ENCODE measurements at places on chromosomes 16 and 17. TPM values are rescaled to one million over a fixed set of nuclear protein-coding genes. Genes with fewer than 3 reads are reported as not detected.

GRCh38 chr16:68126395-68126794 is 41.2 kb downstream of the NFATC3 start:
- DNase-seq = no peak

Gene MYL4
- not detected for total RNA-seq

- no peak for DNase-seq
These were observed 476.0 kb upstream of the ASIC2 start for GRCh38 chr17:33769066-33769465.

- no peak for DNase-seq
These were observed 10.9 kb downstream of the ANKS3 start for GRCh38 chr16:4723071-4723767.

Gene ZNF423
- total RNA-seq = 0.22 TPM

Gene DNASE1L2
- total RNA-seq = 0.52 TPM

GRCh38 chr16:12951392-12951791 is 50.0 kb downstream of the SHISA9 start:
- no peak for DNase-seq

DNA sequence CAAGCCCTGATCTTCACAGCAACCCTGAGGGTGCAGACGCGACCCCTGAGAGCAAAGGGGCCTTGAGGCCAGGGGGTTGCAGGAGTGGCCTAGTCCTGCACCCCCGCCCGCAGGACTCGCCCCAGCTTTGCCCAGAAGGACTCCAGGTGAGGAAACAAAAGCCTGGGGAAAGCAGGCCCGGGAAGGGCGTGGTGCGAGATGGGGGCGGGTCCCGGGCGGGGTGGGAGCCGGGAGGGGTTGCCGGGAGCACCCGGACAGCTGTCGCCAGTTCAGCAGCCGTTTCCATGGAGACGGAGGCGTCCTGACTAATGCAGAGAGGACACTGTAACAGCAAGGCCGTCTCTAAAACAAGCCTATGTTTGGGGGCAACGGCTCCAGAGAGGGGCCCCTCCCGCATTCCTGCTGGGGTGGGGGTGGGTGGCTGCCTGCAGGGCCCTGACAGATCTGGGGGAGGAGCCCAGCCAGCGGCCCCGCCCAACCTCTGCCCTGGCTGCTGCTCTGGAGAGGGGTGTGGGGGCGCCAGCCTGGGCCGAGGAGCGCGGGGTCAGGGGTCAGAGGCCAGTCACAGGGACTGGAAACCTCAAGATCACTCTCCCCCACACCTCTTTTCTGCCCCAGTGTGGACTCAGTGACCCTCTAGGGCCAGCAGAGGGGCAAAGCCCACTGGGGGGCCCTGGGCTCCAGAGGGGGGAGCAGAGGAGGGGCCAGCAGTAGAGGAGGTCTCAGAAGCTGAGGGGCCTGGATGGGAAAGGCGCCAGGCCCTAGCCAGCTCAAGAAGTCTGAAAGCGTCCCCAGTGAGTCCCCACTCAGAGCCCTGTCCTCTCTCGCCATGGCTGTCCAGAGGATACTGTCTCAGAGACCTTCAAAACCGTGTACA is 3.1 kb upstream of the TPPP3 start:
- DNase-seq = no peak

Gene CLDN6
- 813 TPM for total RNA-seq

Gene NGFR
- total RNA-seq = 0.29 TPM

DNA sequence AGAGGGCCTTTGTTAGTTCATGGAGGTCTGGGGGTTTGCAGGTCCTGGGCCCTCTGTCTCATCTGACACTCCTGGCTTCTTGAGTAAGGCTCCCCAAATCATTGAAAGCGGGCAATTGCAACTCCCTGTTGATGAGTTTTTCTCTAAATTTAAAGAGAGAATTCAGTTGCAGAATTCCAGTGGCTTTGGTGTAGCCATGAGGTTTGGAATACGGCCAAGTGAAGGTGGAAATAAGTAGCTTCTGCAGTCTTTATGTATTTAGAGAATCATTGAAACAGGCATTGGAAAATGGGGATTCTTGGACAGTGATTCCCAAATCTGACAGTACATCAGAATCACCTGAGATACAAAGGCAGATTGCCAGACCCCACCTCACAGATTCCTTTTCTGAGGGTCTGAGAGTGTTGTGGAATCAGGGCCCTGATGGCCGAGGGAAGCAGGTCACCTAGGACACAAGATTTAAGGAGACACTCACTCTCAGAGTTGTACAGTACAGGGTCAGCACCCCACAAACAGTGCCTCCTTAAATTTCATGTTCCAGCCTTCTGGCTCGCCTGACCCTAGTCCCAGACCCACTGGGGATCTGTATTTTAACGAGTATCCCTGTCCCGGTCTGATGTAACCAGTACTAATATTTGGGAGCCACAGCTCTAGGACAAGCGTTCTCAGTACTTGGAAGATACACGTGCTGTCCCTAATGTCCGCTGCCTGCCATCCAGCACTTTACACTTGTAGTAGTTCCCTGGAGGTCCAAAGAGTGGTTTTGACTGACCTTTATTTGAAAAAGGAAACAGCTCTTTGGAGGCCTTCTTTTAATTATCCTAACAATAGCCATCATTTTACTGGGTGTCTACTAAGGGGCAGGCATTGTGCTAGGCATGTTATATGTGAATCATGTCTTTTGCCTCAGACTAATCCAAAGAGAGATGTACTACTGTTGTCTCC is 37.8 kb downstream of the YPEL2 start:
- DNase-seq = no peak

Gene SHBG
- not detected for total RNA-seq

GRCh38 chr16:61763991-61764390 is 272.2 kb downstream of the CDH8 start:
- DNase-seq = no peak

DNA sequence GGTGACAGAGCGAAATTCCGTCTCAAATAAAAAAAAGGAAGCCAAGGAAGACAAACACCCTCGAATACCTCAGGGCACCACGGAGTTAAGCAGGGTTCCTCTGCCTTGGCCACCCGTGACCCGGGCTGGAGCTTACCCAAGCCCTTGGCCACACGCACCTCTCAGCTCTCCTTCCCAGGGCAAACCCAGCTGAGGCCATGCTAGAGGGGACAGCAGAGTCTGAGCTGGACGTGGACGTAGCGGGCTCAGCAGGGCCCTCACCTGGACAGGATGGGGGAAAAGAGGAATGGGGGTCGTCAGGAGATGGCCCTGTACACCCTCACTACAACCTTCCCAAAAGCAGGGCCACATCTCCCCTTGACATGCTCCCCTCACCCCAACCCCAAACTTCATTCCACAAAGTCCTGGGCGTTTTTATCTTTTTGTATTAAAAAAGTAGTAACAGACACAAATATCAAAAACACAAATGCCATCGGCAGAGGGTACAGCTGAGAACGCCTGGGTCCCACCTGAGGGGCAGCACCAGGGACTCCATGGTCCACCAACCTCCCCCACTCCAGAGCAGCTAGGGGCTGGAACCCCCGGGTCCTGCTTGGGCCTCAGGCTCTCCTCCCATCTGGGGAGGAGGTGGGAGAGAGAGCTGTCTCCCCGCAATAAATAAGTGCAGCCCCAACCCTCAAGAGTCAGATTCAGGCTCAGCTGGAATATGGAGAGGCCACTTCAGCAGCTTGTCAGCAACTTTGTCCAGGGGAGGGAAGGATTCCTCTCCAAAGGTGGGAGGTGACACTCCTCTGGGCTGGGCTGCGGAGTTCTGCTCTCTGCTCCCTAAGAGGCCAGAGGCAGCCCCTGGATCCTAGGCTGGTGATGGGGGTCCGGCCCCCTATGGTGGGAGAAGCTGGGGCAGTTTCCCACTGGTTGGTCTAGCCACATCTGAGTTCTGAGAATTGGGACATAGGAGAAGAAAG is 11.9 kb downstream of the PER1 start:
- DNase-seq = no peak

DNA sequence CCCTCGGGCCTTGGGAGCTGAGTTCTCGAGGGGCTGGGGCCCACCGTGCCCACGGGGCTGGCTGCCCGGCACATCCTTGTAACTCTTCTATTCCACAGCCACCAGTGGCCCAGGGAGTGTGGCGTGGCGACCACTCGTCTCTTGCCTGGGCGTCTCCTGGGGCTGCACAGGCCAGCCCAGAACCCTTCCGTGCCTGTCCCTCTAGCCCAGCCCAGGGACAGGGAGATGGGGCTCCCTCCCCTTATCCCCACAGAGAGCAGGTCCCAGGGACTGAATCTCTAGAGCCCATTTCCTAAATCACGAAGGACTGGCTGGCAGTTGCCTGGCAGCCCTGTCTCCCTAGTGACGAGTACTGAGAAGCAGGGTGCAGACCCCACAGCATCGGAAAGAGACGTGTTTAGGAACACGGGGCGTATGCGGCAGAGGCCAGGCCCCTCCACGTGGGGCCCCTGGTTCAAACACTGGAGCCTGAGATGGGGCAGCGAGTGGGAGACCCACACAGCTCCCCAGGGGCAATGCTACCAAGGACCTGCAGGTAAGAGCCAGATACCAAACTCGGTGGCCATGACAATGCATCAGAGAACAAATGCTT is 51.0 kb downstream of the TIMM22 start:
- no peak for DNase-seq

- DNase-seq = no peak
These were observed 37.8 kb downstream of the DCUN1D3 start for GRCh38 chr16:20862162-20862960.

- DNase-seq = no peak
These were observed 357.8 kb downstream of the GRIN2A start for GRCh38 chr16:9824200-9825068.

Gene HID1
- 9.0 TPM for total RNA-seq

Gene SMIM36
- not detected for total RNA-seq

DNA sequence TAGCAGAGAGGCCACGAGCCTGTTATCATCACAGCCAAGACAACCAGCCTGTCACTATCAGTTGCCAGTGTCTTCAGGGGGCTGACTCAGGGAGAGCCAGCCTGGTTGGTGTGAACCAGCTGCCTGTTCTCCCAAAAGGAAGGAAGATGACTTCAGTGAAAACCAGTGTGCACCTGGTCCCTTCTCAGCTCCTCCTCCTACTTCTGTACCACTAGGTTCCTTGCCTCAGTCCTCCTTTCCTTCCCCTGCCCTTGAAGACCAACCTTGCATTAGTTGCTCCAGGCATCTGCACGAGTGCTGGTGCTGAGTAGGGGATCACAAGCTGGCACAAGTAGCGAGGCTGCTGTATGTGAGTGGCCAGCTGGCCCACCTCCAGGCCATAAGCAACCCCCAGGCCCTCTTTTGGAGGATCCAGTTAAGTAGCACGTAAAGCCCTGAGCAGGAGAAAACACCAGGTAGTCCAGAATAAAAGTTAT is 8.5 kb downstream of the TUBG1 start:
- no peak for DNase-seq

Gene SDR42E2
- total RNA-seq = 0.12 TPM

GRCh38 chr17:50262001-50262794 is 12.1 kb upstream of the TMEM92 start:
- DNase-seq = no peak

GRCh38 chr16:49788986-49789385 is 66.9 kb downstream of the ZNF423 start:
- no peak for DNase-seq

DNA sequence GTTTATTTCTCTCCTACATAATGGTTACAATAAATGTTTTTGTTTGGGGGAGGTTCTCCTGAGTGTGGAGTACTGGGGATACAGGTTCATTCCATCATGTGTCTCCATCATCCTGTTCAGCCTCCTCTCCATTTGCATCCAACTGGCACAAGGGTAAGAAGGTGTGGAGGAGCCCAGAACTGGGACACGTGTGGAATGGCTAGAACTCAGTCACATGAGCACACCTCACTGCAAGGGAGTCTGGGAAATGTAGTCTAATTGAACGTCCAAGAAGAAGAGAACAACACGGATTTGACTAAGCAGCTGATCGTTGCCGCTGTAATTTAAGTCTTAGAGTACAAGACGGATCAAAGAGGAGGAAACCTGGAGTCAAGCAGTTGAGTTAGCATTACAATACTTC is 6.1 kb downstream of the OR1A1 start:
- no peak for DNase-seq

- DNase-seq = no peak
These were observed 175.3 kb downstream of the UTP18 start for GRCh38 chr17:51435641-51436091.

- DNase-seq = no peak
These were observed 467.3 kb downstream of the KCNJ2 start for GRCh38 chr17:70636517-70637133.

DNA sequence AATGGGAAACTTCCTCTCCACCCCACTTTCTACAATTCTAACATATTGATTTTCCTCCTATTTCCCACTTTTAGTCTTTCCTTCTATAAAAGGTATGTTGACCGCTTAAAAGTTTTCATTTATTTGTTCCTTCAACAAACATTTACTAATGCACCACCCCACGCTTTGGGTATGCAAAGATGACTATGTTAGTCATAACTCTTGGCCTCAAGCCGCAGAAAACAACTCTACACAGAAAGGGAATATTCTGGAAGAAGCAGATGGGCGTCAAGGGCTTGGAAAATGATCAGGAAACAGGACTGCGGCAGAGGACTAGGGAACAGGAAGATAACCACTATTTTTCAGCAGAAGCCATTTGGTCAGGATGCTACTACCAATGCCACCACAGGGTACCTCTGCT is 56.8 kb upstream of the FA2H start:
- DNase-seq = no peak

- no peak for DNase-seq
These were observed 55.2 kb downstream of the C16orf78 start for GRCh38 chr16:49428808-49429207.

GRCh38 chr16:10868596-10869469 is 8.2 kb upstream of the CIITA start:
- DNase-seq = no peak

Gene MT1A
- total RNA-seq = 62.4 TPM

DNA sequence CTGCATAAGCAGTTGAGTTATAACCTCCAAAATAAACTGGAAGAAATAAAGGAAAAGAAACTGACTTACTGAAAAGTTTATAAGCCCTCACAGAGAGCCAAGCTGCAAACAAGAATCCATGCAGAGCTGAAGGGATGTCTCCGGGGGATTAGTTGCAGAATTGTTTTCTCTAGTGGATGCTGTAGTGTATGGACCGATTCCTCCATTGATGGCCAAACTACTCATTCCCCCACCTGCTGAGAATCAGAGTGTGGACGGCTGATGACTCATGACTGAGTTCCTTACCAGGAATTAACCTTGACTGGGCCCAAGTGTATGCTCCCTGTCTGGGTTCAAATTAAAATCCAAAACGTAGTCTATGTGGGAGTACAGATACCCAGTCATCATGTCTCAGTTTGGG is 93.9 kb upstream of the CDH8 start:
- no peak for DNase-seq

DNA sequence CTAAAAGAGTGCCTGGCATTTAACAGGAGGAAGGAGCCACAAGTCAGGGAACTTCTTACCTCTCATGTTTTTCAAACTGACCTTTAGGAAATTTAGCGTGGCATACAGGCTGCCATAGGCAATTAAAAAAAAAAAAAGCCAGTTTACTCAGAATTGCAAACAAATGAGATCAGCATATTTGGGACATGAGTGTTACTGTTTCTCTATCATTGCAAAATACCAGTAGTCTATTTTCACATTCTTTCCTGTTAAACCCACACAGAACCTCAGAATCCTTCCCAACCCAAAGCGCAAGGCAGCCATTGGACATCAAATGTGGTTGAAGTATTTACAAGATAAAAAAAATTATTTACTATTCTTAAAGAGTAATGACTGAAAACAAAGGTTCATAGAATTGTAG is 366.4 kb upstream of the DYNLRB2 start:
- peak; percentile 83 for DNase-seq

Gene TP53TG3F
- total RNA-seq = not detected
